ENCODE measurements at places on chromosomes 2 and 18.

GRCh38 chr2:170253721-170254230, 75.8 kb downstream of the MYO3B start:
- DNase-seq, result no peak

- DNase-seq, result peak; percentile 16
Observed at GRCh38 chr2:11681722-11682589, 12.0 kb upstream of the NTSR2 start.

GRCh38 chr18:76518860-76519538, 24.0 kb upstream of the ZNF516 start:
- peak; percentile 86 for DNase-seq

GRCh38 chr2:58870704-58871103, 629.6 kb upstream of the FANCL start:
- no peak for DNase-seq

GRCh38 chr2:222433332-222434173, 9.2 kb downstream of the SGPP2 start:
- DNase-seq, result no peak

- no peak for DNase-seq
Observed at GRCh38 chr18:34848695-34849094, 138.6 kb downstream of the DTNA start.

- no peak for DNase-seq
Observed at GRCh38 chr2:63875559-63876245, 34.0 kb downstream of the UGP2 start.

- no peak for DNase-seq
Observed at GRCh38 chr18:74163019-74163660, 14.8 kb downstream of the TIMM21 start.

DNA sequence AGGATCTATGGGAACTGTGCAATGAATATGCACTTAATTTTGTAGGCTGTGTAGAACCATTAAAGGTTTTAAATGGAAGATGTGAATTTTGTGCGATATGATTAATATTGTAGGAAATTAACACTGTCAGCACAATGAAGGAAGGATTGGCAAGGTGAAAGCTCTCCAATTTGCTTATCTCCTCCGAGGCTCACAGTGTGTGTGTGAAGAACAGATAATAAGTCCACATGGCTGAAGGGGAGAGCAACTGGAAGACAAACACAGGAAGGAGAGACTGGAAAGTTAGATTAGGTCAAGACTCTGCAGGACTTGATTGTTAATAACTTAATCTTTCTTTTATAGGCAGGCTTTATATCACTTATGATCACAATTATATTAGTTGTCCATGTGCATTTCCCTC, 269.7 kb upstream of the VRK2 start:
- no peak for DNase-seq

All from NCI-H1092 (cell line).